CD4-positive, alpha-beta T cell treated with Interleukin-15 for 1 hour (primary cell): ENCODE measurements at places on chromosomes 11 and 22.

GRCh38 chr22:23213581-23214334 is 33.4 kb downstream of the BCR start:
- no peak for DNase-seq

DNA sequence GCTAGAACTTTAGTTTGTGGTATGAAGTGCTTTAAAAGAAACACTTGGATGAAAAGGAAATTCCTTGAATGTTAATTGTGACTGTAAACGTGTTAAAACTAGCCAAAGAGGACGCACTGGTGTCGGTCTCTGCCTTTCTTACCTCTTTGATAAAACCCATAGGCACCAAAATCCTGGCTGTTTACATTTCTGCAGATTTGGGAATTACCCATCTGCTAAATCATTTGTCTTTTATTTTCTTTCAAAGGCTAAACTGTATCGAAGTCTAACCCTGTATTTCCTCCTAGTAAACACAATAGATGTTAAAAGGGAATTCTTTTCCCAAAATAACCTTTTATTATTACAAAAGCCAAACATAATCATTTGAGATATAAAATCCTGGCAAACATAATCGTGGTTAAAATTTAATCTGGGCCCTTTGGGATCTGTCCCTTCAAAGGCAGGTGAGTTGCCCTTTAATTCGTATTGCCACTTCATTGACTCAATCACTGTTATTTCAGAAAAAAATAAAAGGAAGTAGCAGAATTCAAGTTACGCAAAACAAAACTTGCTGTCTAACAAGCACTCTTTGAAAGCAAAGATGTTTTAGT is 2.4 kb downstream of the RASSF10 start:
- no peak for DNase-seq

- DNase-seq: no peak
These were observed 259.2 kb upstream of the SORL1-AS1 start for GRCh38 chr11:121711939-121712338.

DNA sequence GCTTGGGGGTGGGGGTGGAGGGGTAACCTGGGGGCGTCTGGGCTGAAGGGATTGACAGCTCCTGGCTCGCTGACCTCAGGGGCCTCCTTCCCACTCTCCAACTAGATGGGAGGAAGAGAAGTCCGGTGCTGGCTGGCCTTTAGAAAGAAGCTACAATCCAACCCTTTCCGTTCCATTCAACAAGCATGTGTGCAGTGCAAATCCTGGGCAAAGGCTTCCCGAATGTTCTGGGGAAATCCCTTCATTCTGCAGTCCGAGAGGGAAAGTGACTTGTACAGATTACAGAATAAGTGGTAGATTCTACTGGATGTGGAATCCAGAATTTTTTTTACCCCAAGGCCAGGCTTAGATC is 149.9 kb downstream of the FEZ1 start:
- no peak for DNase-seq

DNA sequence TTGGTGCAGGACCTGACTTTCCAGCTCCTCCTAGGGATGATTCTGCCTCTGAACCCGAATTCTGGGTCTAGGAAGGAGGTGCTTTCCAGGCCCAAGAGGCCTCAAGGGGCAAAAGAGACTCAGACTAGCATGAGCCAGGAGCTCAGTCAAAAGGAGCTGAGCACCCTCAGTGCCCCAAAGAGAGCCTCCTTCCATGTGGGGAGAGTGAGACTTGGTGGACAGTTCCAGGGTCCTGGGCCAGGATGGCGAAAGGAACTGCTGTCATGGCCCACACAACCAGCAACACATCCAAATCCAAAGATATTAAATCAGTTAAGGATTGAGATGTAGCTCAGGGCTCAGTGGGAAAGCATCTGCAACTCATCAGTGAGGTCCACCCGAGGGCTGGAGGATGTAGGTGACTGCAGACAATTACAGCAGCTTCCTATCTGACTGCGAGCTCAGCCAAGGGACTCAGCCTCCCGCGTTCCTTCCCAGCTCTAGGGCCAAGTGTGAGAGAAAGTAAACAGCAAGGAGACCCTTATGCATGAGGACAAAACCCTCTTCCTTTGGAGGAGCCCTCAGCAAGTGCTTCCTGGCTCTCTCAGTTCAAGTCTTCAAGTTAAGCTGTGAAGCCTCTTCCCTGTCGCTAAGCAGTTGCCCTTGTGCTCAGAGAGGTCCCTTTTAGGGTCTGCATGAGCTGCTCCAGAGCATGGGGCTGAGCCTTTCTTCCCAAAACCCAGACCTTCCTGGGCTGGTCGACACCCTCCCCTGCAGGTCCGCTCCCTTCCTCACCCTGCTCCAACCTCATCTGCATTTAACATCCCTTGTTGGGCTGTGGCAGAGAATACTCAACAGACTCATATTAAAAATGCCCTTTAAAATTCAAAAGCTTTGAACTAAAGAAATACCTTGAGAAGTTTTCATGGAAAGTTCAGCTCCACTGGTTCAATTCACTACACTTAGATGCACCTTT is 35.8 kb downstream of the C11orf58 start:
- no peak for DNase-seq

DNA sequence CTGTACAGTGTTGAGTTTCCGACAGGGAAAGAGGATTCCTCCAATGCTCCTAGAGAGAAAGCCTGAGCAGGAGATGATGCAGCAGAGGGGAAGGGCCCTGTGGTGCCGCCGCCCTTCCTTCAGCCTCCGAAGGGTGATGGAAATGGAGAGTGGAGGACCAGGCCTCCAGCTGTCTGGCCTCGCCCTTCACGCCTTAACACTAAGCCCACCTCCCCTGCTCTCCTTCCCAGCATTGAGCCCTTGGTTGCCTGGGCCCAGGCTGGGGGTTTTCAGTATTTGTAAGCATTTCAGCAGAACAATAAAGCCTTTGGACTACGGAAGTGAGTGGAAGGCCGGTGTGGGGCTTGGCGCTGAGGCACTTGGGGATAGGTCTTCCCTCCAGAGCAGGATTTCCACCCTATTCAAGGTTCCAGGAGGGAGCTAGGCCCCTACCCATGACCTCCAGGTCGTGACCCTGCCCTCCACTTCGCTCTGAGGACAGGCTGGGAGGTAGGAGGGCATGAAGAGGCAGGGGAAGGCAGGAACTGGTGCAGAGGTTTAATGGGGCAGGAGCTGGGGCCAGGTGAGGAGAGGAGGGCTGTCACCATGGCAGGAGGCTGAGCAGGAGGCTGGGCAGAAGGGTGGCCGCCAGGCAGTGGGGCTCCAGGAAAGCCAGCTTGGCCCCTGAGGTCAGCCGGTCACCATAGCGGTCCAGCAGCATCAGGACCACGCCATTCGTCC is 21.6 kb downstream of the TREH start:
- DNase-seq: no peak

DNA sequence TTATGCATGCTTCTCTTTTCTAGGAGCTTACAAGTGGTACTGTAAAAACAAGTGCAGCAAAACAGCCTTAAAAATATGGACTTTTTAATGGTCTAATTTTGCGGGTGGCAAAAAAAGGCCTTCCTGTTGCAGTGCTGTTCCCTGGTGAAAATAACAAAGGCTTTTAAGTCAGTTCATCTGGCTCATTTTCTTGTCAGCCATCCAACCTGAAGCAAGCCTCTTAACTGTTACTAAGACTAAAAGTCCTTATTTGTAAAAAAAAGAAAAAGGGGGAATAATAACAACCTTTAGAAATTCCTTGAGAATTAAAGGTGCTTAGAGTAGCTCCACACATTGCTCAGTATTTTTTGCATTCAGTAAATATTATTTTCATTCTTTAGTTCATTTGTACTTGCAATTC is 200.5 kb upstream of the CHORDC1 start:
- DNase-seq: no peak

DNA sequence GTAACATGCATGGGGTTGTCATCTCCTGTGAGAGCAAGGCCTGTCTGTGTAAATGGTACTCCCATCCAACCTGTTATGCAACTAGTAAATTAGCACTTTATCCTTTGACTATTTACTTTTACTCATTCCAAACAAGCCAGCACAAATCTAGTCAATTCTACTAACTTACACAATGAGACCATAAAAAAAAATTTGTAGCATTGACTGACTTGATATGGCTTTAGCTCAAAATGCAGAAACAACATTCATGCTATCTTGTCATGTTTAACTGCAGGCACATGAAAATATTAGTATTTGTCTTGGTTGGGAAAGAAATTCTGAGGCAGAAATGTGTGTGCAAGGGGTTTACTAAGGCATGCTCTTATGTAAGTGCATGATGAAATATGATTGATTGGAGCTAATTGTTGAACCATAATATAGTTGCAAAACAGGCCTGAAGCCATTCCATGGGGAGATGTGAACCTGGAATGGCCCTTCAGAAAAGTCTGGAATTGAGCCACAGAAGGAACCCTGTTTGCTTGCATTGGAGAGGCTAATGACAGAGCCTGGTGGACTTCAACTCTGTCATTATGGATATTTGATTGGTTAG is 2.5 kb downstream of the SLC22A25 start:
- no peak for DNase-seq

DNA sequence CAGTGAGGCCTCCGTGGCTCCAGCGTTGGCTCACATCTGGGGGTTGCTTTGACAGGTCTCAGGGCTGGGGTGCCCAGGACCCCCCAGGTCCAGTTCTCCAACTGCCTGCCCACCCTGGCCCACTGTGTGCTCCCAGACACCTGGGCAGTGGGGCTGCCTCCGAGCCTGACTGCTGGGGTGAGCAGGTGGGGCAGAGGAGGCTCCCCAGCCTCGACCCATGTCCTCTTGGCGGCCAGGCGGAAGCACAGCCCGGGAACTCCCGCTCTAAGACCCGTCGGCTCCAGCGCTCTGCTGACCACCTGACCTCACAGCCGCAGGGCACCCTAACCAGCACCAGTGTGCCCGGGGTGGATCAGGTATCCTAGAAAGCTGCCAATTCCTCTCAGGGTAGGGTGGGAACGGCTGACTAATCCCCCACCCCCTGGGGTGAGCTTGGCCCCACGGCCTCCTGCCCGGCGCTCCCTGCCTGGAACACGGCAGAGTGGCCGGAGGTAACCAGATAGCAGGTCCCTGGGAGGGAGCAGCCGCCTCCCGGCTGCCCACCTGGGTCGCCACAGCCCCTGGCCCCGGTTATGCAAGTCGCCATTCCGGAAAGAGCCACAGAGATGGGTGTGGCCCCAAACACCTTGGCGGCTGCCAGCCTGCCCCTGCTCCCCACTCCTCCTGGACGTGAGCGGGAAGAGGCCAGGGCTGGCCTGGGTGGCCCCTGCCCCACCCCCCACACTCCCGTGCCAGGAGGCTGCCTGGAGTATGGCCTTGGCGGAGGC is 19.2 kb upstream of the MUC5B start:
- DNase-seq: peak; percentile 15

- no peak for DNase-seq
These were observed 278.4 kb upstream of the ZC3H12C start for GRCh38 chr11:109814824-109815223.

GRCh38 chr11:92892802-92893684 is 76.4 kb upstream of the MTNR1B start:
- DNase-seq: no peak

- no peak for DNase-seq
These were observed 389.1 kb downstream of the ETS1 start for GRCh38 chr11:128198216-128198772.

- no peak for DNase-seq
These were observed 57.7 kb downstream of the TRAF6 start for GRCh38 chr11:36452236-36452940.

DNA sequence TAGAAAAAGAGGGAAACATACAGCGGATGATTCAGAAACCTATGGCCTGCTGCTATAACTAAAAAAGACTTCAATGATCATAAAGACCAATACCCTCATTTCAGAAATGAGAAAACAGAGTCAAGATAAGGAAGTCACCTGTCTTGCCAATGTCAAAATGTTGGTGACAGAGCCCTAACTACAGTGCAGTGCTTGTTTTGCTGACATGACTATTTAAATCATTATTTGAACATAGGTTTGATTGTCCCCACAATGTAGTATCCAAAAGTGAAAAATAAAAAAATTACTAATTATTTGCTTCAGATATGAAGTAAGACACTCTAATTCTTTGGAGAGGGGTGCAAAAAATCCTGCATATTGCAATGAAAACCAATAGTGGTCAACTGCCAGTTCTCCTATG is 115.7 kb downstream of the SOX6 start:
- no peak for DNase-seq

DNA sequence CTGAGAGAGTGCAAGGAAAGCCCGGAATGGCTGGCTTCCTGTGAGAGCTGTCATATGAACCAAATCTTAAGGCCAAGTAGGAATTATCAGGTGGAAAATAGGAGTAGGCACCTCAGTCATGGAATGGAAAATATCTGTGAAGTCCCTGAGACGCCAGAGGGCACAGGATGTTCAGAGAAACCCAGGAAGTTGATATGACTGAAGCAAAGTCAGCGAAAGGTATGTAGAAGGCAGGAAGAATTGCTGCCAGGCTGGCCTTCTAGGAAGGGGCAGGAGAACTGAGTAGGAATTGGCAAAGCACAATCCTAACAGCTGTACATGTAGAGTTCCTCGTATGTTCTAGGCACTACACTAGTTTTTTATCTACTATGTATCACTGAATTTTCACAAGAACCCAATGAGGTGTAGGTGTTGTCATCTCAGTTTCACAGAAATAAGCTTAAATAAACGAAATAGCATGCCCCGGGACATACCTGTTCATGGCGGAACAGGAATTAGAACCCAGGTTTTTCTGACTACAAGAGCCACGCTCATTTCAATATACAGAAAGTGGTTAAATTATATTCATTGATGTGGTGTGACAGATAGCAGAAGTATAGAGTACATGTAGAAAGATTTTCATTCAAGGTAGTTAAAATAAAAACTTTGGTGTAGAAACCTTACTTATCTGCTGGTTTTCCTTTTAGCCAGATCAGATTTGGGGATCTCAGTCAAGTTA is 17.0 kb downstream of the HMGXB4 start:
- no peak for DNase-seq

- DNase-seq: no peak
These were observed 48.6 kb downstream of the MORC2 start for GRCh38 chr22:30919973-30920372.

GRCh38 chr11:34276352-34276864 is 81.4 kb downstream of the ABTB2 start:
- DNase-seq: no peak

DNA sequence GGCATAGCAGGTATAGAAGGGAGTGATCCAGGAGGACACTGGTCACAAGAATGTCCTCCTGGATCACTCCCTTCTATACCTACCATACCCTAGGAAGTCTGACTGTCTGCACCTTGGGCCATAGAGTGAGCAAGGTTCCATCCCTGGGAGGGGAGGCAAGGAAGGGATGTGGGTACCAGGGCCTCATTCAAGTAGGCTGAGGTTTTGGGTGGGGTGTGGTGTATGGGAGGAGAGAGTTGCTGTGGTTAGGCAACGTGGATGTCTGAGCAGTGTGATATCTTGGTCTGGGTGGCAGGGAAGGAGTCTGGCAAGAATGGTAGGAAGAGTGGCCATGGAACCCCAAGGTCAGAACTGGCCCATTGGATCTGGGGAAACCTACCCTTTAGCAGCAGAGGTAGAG is 13.2 kb downstream of the PPFIBP2 start:
- no peak for DNase-seq

DNA sequence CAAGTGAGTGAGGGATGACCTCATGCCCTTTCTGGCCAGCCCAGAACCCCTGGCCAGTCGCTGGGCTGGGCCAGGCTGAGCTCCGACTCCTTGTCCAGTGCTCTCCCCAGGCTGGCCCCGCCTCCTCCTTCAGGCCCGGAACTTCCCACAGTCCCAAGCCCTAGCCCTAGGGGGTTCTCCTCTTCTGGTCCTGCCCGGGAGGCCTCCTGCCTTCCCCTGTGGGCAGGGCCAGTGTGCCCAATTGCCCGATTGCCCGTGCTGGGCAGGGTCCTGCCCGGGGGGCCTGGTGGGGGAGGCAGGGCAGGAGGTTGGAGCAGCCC is 4.2 kb downstream of the TCIRG1 start:
- DNase-seq: no peak

GRCh38 chr22:37784829-37785495 is 22.8 kb upstream of the GCAT start:
- DNase-seq: no peak
